ENCODE measurements at places on chromosomes 1 and 21. TPM values are rescaled to one million over a fixed set of nuclear protein-coding genes. Genes with fewer than 3 reads are reported as not detected.

Gene APCS
- total RNA-seq = not detected

Gene FAM110D
- total RNA-seq = 2.5 TPM

DNA sequence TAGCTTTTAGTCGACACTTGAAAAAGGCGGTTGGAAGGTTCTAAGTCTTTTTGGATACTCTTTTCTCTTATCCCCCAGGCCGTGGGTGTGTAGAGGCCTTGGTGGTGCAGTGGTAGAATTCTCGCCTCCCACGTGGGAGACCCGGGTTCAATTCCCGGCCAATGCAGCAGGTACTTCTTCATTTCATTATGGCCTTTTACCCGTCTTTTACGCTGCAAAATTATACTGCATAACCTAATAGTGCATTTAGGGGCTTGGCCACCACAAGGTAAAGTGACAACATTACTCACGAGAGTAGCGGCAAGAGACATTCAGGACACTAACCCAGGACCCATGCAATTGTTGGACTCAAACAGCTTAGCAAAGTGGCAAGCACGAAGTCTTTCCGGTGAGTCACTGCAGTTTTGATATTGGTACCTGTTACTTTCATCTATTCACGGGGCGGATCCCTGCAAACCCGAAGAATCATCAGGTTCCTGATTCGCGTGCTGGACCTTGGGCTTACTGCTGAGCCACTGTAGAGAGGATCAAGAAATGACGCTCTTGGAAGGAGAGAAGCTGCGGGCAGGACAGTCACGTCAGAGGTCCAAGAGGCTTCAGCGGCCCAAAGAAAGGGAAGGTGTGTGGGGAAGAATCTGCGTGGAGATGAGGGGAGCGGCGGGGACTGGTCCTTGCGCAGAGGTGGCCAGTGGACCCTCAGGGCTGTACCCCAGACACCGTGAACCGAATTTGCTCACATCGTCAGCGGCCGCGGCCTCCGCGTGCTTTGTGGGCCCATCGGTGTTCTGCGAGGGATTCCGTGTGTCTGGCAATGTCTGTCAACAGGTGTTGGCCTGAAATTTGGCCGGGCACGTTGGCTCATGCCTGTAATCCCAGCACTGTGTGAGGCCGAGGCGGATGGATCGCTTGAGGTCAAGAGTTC is 12.9 kb upstream of the RNU1-4 start:
- H3K36me3 ChIP-seq = no peaks in the 10 kb centered on the region
- no peak overlapping the region for H3K27ac ChIP-seq
- peaks cover 27% of the 10 kb centered on the region for H3K27me3 ChIP-seq
- no peaks in the 10 kb centered on the region for H3K4me1 ChIP-seq
- H3K4me3 ChIP-seq = no peak overlapping the region

DNA sequence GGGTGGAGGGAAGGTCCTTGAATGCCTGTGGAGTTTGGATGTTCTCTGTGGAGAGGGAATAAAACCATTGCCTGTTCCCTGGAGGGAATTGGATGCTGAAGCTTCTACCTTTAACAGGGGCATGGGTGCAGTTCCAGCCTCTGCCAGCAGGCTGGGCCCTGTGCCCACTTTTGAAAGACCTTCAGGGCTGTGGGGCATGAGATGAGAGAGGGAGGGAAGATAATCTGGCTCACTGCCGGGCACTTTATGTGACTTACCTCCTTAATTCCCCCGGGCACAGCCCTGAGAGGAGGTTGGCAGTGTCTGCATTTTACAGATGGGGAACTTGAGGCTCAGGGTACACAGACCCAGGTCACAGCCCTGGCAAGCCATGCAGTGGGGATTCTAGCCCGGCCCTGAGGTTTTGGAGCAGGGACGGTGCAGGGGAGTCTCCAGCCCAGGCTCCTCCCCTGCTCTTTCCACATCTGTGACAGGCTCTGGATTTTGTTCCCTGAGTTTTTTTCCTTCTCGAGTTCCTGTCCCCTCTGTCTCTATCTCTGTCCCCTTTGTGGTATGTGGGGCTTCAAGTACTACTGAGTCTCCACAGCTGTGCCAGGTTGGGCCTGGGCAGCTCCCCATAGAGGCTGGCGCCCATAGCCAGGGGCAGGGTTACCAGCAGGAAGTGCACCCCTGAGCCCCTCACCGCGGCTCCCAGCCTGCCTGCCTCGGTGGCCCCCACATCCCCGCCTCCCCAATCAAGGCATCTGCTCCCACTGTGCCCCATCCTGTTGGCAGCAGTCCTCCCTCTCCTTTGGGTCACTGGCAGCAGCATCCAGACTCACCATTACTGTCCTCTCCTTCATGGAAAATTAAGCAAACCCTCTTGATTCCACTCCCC is 14.0 kb upstream of the THEMIS2 start:
- H3K36me3 ChIP-seq = no peaks in the 10 kb centered on the region
- peaks cover 25% of the 10 kb centered on the region for H3K4me1 ChIP-seq
- H3K27ac ChIP-seq = peak overlapping the region; percentile 24
- H3K27me3 ChIP-seq = no peaks in the 10 kb centered on the region

DNA sequence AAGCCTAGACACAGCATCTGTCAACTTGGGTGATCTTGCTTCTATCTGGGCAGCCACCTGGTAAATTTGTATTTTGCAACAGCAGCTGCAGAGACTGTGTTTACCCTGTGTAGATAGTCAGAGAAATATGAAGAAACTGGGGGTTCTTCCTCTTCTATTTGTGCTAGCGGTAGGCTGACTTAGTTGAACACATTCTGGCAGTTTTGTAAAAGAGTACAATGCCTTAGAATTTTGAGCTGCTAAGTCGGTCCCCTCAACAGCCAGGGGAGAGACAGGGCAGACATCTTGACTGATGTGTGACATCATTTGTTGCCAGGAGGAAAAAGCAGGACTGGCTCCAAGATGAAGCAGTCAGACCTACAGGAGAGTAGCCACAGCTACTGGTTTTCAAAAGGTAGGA is 53.7 kb downstream of the KCNJ6 start:
- H3K4me3 ChIP-seq = no peak overlapping the region
- no peaks in the 10 kb centered on the region for H3K4me1 ChIP-seq
- no peaks in the 10 kb centered on the region for H3K36me3 ChIP-seq
- no peaks in the 10 kb centered on the region for H3K27me3 ChIP-seq
- DNase-seq = no peak
- no peak overlapping the region for H3K27ac ChIP-seq

DNA sequence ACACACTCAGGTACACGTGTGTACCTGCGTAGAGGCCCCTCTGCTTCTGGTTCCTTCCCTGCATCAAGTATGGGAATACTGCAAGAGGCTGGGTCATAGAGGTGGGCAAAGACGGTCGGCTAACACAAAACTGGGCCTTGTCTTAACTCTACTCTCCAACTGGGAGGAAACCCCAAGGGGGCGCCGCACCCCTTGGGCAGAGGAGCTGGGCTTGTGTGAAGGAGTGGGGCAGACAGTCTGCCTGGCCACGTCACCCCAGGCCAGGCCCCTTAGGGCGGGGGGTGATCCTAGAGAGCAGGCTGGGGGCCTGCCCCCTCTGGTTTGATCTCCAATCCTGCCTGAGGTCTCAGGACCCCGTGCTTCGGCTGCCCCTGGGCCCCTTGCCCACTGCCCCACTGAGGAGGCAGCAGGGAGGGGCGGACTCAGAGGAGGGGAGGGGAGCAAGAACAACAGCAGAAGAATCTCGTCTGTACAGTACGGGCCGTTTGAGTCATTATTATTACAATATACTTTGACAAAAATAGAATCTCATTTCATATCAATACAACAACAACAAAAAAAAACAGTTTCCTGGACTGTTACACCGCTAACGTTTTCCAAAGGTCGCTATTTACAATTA is 34.7 kb downstream of the MEF2D start:
- H3K36me3 ChIP-seq = peaks cover 8% of the 10 kb centered on the region
- no peaks in the 10 kb centered on the region for H3K4me1 ChIP-seq
- DNase-seq = no peak

GRCh38 chr1:8911416-8912309 is 33.2 kb upstream of the ENO1 start:
- no peaks in the 10 kb centered on the region for H3K36me3 ChIP-seq
- DNase-seq = no peak
- no peak overlapping the region for H3K4me3 ChIP-seq
- H3K27ac ChIP-seq = no peak overlapping the region
- no peaks in the 10 kb centered on the region for H3K4me1 ChIP-seq

DNA sequence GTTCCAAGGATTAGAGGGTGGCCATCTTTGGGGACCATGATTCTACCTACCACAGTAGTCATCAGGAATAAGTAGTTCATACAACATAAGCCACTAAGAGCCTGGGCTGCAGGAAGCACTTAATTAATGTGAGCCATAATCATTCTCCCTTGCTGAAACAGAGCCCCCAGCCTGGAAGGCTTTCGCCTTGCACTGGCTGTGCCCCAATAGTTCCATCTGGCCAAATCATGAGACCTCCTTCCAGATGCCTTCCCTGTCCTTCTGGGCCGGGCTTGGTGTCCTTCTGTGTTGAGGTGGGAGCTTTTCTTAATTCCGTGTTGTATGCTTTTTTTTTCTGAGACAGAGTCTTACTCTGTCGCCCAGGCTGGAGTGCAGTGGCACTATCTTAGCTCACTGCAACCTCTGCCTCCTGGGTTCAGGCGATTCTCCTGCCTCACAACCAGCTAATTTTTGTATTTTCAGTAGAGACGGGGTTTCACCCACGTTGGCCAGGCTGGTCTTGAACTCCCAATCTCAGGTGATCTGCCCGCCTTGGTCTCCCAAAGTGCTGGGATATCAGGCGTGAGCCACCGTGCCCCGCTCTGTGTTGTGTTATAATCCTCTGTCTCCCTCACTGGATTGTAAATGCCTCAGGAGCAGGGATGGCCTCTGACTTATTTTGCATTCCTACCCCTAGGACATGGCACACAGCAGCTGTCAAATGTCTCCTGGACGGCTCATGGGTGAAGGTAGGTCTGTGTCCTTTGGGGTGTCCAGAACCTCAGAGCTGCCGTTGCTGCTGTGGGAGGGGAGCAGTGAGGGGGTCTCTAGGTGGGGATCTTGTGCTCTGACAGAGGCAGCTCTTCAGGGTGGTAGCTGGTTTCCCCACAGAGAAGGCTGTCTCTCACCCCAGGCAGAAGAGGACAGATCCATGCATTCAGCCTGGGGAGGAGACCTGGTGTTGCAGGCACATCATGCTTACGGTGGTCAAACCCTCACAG is 10.1 kb downstream of the GNG4 start:
- no peak overlapping the region for H3K27ac ChIP-seq
- H3K4me1 ChIP-seq = no peaks in the 10 kb centered on the region
- no peak overlapping the region for H3K4me3 ChIP-seq
- H3K36me3 ChIP-seq = no peaks in the 10 kb centered on the region

DNA sequence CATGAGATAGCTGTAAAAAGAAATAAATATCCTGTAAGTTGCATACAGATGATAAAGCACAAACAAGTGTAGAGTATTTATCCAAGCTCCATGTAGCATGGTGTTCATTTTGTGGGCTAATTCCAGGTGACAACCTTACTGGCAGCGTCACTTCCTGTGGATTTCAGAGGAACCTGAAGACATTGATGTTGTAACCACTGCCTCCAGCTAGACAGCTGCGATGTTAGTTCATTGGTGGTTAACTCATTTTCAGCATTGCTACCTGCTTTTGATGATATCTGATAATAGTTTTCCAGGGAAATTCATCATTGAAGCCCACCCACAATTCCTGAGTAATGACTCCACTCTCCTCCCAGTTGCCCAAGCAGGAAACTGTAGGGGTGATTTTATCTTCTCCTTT is 3.0 kb downstream of the HSD3B1 start:
- no peaks in the 10 kb centered on the region for H3K4me1 ChIP-seq
- H3K27ac ChIP-seq = no peak overlapping the region
- DNase-seq = no peak
- H3K36me3 ChIP-seq = no peaks in the 10 kb centered on the region

DNA sequence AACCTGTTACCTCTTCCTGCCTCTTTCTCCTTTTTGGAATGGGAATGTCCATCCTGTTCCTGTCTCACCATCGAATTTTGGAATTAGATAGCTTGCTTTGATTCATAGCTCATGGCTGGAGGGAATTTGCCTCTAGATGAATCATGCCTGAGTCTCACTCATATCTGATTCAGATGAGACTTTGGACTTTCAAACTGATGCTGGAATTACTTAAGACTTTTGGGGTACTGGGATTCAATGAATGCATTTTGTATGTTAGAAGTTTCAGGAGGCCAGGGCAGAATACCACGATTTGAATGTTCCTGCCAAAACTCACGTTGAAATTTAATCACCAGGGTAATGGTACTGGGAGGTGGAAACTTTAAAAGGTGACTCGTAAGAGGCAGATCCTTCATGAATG is 132.4 kb downstream of the DSCAM start:
- no peak overlapping the region for H3K27ac ChIP-seq
- H3K36me3 ChIP-seq = no peaks in the 10 kb centered on the region

- H3K27ac ChIP-seq = no peak overlapping the region
- H3K4me3 ChIP-seq = no peak overlapping the region
- peaks cover 13% of the 10 kb centered on the region for H3K27me3 ChIP-seq
- H3K4me1 ChIP-seq = peaks cover 6% of the 10 kb centered on the region
Measured at GRCh38 chr1:211478801-211479578, 13.0 kb downstream of the RD3 start.
